ENCODE measurements at places on chromosomes 7 and 10.

DNA sequence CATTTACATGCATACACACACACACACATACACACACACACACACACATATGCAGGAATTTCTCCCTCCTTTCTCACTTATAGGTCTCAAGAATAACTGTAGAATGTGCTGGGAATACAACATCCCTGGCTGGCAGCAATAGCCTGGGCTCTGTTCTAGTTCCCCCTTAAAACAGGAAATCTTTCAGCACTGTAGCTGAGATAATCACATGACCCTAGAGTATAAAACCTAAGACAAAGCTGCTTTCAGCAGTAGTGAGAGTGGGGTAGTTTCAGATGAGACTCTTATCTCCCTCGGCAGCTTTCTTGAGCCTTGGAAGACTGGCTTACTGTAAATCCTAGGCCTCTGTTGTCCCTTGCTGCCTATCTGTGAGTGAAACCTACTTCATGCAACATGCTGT lies 137.4 kb upstream of the AKR1E2 start:
- no peak for DNase-seq

- no peak for DNase-seq
Measured at GRCh38 chr10:44393051-44393630, 8.2 kb upstream of the CXCL12 start.

GRCh38 chr7:103797647-103798307 lies 191.7 kb downstream of the RELN start:
- DNase-seq, result no peak

DNA sequence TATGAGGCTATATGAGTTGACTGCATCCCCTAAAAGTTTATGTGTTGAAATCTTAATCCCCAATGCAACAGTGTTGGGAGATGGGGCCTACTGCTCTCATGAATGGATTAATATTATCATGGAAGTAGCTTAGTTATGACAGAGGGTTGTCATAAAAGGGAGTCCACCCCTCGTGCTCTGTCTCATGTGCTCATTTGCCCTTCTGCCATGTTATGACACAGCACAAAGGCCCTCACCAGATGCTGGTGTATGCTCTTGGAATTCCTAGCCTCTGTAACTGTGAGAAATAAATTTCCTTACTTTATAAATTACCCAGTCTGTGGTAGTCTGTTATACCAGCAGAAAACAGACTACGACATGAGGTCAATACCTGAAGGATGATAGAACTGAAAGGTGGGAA lies 17.6 kb upstream of the PANK1 start:
- DNase-seq, result no peak

DNA sequence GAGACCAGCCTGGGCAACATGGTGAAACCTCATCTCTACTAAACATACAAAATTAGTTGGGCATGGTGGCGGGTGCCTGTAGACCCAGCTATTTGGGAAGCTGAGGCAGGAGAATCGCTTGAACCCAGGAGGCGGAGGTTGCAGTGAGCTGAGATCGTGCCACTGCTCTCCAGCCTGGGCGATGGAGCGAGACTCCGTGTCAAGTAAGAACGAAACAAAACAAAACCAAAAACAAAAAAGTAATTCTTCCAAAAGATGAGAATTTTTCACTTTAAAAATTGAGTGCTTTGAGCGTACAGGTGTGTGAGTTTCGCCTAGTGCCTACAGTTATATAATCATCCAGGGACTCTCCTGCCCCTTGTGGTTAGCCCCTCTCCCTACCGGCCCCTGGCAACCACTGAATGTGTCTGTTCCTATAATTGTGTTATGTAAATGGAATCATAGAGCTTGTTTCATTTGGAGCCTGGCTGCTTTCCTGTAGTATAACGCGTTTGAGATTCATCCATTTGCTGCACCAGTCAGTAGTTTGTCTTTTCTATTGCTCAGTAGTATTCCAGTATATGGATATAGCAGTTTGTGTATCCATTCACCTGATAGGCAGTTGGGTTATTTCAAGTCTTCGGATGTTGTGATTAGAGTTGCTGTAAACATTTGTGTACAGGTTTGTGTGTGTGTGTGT lies 80.0 kb downstream of the RBM33 start:
- DNase-seq, result no peak

DNA sequence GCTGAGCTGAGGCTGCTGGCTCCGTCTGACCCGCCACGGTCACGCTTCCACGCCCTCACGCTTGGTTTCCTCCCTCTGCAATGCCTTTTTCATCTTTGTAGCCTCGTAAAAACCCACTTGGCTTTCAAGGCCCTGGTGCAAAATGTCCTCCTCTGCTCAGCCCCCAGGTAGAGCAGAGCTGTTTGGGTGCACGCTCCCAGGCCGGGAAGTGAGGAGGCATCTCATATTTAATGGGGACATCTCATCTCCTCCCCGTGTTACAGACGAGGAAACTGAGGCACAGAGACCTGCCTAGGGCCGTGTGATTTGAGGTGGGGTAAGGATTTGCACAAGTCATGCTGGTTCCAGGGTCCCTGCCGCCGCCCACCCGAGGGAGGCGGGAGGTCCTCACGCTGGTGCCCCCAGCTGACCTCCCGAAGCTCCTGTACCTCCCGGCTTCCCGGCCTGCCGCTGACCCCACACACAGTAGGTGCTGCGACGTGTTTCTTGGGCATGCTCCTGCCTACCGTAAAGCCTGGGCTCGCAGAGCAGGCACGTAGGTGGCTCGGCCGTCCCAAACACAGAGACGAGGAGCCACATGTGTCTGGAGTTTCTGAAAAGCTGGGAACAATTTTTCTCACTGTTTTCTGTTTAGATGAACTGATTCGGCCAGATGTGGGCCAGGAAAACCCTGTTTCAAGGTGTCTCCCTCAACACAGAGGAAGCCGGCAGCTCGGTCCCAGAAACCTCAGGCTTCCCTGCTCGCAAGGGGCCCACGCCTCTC lies 11.5 kb downstream of the FOXL3 start:
- DNase-seq, result peak; percentile 81

DNA sequence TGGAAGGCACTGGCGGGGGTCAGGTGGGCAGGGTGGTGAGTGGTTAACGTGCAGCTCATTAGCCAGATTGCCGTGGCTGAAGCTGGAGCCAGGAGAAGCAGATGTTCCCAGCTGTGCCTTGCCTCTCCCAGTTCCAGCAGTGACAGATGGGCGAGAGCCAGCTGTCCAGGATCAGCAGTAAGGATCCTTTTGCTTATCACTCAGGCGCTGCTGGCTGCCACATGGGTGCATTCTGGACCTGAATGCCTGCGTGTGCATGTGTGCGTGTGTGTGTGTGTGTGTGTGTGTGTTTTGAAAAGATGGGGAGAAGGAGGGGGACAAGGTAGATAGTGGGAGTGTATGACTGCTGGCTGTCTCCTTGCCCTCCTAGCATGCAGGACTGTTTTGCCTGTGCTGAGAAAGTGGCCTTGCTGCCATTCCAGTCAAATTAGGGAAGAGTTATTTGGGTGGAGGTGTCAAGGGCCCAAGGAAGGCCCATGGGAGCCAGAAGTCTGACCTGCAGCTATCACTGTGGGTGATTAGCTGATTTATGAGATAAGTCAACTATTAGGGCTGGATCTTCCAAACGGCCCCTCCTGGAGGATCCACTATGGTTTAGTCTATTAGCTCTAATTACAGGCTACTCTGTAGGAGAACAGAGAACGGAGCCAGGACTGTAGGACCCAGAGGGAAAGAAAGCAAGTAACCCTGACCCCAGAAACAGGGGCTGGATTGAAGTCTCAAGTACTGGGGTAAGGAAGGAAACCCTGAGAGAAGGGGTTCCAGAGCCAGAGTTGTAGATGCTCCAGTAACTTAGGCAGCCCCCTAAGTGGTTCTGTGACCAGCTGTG lies 3.3 kb downstream of the EPHA1 start:
- DNase-seq, result no peak
